ENCODE measurements at places on chromosomes 7 and 10. TPM values are rescaled to one million over a fixed set of nuclear protein-coding genes. Genes with fewer than 3 reads are reported as not detected.

Gene ENO4
- total RNA-seq = 1.4 TPM

Gene TMEM270
- not detected for total RNA-seq

Gene CLRN3
- not detected for total RNA-seq

GRCh38 chr10:15486404-15486803, 115.3 kb upstream of the FAM171A1 start:
- peak; percentile 98 for DNase-seq

GRCh38 chr7:121714559-121715303, 158.2 kb upstream of the PTPRZ1 start:
- DNase-seq = no peak

GRCh38 chr10:69936091-69936490, 116.6 kb upstream of the MACROH2A2 start:
- no peak for DNase-seq

- DNase-seq = no peak
Measured at GRCh38 chr10:43227911-43228782, 38.7 kb downstream of the RASGEF1A start.

Data from fibroblast of the aortic adventitia (primary cell).